Amniotic stem cell (primary cell): ENCODE measurements at places on chromosomes 12 and 14.

DNA sequence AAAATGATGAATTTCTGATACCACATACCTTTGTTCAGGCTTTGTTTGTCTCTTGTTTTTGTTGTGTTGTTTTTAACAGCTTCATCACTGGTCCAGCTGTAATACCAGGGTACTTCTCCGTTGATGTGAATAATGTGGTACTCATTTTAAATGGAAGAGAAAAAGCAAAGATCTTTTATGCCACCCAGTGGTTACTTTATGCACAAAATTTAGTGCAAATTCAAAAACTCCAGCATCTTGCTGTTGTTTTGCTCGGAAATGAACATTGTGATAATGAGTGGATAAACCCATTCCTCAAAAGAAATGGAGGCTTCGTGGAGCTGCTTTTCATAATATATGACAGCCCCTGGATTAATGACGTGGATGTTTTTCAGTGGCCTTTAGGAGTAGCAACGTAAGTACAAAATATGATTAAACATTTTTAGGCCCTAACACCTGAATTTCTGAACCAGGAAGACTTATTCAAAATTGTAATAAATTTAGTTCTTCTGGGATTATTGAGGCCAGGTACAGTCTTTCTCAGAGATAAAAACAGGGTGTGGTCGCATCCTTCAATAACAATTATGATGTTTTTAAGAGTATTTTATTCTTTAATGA, 22.4 kb downstream of the RXYLT1 start:
- DNase-seq: no peak

- DNase-seq: no peak
Measured at GRCh38 chr12:6754411-6754810, 1.5 kb upstream of the MLF2 start.

GRCh38 chr14:65959563-65960024, 526.6 kb upstream of the CCDC196 start:
- no peak for DNase-seq

DNA sequence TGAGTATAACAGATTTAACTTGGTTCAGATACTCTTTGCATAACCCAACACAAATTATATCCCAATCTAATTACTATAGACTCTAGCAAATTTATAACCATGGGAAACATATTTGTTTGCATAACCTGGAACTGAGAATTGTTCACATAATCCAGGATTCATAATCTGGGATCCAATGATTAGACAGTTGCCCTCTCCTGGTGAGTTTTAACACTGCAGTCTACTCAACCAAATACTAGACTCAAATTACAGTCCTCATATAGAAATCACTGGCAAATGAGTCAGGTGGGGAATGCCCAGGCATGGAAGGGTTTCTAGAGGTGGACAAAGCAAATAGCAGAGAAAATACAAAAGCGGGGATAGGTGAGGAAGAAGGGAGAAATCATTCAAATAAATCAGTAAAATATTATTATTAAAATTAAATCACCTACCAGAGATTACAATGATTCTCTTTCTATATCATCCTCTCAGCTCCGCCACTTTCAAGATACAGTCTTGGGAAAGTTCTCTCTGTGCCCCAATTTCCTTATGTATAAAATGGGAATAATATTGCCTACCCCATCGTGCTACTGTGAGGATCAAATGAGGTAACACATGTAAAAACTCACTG, 9.4 kb downstream of the GCH1 start:
- no peak for DNase-seq

DNA sequence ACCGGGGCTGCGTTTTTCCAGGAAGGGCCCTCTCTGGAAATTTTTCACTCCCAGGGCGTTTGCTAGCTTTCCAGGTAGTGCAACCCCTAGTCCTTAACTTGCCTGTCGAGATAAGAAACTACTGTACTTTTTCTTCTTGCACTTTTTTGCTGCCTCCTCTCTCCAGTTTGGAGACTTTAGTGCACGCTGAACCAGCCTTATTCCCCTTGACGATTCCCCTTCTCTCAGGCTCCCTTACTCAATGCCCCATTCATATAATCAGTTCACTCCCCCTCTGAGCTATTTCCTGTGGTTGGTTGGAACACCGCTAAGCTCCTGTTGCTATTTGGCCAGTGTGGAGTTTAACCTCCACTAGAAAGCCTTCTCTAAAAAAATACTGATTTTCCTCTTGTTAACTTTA, 682 bp downstream of the CREBL2 start:
- no peak for DNase-seq

GRCh38 chr12:1313906-1314305, 280.5 kb downstream of the FBXL14 start:
- DNase-seq: no peak

DNA sequence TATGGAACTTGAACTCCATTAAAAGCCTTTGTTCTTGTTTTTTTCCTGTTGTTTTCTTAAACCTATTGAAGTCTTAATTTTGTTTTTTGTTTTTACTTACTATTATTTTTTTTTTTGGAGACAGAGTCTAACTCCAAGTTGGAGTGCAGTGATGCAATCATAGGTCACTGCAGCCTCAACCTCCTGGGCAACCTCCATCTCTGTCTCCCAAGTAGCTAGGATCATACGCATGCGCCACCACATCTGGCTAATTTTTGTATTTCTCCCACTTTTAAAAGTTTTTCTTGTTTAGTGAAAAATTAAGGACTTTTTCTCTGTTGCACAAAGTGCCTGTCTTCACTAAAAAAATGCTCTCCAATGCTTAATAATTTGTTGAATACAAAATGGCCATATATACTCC, 76.2 kb downstream of the SCN8A start:
- DNase-seq: no peak

GRCh38 chr14:97311411-97311810, 514.2 kb downstream of the VRK1 start:
- no peak for DNase-seq

- no peak for DNase-seq
Measured at GRCh38 chr12:76706761-76707160, 57.2 kb upstream of the ZDHHC17 start.

DNA sequence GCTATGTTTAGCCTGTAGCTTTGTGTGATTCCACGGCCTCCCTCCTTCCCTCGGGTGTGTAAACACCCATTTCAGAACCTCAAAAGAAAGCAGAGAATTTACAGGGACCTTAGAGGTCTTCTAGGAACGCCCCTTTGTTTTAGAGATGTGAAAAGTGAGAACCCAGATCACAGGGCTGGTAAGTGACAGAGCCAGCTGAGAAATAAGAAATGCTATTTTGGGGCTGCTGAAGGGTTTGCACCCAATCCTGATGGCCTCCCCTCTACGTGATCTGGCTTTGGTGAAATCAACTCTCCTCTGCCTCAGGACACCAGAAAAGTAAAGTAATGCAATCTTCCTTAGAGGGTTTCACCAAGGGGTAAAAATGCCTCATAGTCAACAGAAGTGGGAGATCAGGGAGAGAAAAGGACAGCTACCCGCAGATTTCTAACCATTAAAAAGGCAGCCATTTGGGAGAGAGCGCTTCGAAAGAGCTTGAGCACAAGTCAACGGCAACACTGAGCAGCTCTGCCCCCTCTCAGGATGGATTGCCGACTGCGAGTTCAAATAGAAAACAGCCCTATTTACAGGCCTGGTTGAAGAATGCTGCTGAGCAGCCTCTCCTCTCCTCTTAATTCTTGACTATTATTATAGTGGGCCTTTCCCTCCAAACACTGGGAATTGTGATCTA, 78.5 kb upstream of the RASSF3 start:
- DNase-seq: no peak

DNA sequence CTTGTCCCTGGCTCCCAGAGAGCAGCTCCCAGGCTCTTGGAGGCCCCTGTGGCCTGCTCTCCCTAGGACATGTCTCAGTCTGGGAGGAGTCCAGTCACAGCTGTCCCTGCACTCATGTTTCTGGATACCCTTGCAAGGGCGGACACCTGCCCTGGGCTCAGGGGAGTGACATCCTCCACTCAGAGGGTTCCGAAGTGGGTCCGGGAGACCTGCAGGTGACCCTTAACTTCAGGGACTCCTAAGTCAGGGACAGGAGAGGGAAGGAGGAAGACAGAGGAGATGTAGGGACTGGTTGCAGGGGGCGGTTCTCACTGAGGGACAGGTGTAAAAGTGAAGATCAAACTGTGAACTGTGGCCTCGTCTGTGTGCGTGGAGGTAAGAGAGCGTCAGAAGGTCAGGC, 37.6 kb downstream of the CACNA2D4 start:
- no peak for DNase-seq

DNA sequence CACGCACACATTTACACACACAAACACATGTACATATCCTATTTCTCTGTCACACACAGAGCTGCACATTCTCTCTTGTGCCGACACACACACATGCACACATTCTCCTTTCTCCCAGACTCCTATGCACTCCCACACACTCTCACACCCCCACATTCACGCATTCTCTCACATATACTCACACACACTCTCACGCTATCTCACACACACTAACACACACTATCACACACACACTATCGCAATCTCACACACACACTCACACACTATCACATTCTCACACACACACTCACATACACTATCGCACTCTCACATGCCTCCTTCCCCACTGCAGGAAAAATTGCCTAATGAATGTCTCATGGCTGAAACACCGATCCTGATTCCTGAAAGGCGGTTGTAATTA, 450.7 kb downstream of the AACS start:
- no peak for DNase-seq

DNA sequence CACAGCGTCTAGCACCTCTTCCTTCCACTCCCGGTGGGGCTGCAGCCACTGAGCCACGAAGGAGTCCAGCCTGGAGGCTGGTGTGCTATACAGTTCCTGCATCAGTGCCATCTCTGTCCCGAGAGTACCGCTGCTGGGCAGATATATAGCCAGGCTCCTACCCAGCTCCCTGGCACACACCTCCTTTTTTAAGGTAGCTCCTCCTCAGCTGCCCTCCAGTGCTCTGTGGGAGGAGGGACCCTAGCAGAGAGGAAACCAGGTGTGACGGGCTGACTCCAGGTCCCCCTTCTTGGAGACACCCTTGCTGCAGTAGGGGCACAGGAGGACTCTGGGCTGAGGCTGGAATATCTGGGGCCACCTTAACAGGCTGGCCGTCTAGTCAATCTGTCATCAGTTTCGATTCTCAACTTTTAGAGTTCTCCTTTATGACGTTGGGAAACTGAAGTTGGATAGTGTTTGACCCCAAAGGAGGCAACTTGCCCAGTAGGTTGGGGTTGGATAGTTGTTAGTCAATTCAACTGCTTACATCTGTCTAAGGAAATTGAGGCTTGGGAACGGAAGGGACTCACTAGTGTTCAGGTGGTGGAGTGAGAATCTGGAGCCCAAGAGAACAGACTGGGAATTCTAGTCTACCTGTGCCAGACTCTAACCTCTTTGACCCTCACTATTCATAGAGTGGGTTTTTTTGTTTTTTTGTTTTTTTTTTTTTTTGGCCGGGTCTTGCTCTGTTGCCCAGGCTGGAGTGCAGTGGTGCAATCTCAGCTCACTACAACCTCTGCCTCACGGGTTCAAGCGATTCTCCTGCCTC, at the start of gene OASL:
TSS of gene OASL (minus strand) at position 386 of the 808 bp plus-strand sequence. CDS start at position 111, 275 bp downstream.
- no peak for DNase-seq

DNA sequence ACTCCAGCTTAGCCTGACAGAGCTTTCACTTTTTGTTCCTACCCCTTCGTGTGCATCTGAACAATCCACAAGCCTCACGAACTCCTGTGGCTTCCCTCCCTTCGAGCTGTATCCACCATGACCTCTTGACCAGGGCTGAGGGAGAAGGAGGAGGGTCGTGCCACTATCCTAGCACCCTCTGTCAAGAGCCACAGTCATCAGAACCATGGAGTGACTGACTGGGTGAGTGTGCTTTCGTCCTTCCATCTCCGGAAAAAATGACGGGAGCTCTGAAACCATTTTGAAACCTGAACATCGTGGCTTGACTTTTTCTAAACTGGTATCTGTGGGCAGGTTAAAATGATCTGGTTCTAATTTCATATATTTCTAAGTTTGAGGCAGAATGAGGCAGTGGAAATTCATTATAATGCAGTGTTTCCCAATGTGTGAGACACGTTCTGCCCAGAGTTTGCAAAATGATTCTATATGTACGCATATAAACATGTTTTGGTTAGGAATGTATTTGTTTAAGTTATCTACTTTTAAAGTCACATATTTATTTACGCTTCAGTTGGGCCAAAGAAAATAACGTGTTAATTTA, 27.0 kb downstream of the IL26 start:
- no peak for DNase-seq

- DNase-seq: no peak
Measured at GRCh38 chr12:72148709-72149108, 123.5 kb upstream of the TRHDE start.

DNA sequence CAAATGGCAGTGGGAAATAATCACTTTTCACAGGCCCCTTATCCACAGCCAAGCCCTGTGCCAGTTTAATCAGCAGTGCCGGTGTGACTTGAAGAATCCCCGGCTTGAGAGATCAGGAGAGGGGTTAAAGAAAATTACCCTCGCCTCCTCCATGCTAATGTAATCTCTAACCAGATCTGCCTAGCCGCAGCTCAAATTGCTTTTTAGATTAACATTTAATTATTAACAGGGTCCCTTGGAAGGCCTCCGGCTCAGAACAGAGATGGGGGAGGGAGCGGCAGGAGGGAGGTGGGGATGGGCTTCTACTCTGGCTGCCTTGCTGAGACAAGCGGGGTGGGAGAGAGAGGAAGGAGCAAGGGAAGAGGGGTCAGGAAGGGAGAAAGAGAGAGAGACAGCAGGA, 24.0 kb downstream of the FAM222A start:
- no peak for DNase-seq

DNA sequence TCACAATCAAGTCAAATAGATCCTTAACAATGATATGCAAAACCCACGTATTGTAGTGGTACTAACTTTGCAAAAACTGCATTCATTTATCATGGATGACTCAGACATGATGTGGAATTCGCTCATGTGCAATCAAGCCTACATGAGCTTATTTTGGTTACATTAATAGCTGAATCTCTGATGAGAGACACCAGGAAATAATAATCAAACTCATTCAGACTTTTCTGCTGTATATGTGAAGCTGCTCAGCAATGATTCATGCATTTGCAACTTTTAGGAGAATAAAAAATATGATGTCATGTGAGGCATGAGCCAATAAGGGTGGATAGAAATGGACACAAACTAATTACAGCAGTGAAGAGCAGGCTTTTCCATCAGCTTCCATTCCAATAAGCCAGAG, 1075.8 kb upstream of the TMEM132C start:
- no peak for DNase-seq

DNA sequence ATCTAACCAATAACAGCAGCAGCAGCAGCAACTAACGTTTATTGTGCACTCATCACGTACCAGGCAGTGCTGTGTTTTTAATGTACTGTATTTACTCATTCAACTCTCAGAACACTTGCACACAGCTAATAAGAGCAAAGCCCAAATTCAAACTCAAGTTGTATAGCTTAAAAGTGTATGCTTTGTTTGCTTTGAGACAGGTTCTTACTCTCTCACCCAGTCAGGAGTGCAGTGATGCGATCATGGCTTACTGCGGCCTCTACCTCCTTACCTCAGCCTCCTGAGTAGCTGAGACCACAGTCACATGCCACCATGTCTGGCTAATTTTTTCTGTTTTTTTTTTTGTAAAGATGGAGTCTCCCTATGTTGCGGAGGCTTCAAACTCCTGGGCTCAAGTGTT, 105.4 kb downstream of the PAPLN start:
- no peak for DNase-seq

GRCh38 chr14:73358187-73358586, 100.2 kb downstream of the NUMB start:
- DNase-seq: no peak

- DNase-seq: no peak
Measured at GRCh38 chr12:98823012-98823411, 177.9 kb downstream of the APAF1 start.

GRCh38 chr14:71399057-71399487, 491.8 kb downstream of the PCNX1 start:
- DNase-seq: no peak
